ENCODE measurements at places on chromosomes 2 and 18. TPM values are rescaled to one million over a fixed set of nuclear protein-coding genes. Genes with fewer than 3 reads are reported as not detected.
A peak's percentile ranks its signal among the peaks of the same experiment; 100 is the strongest.

Gene SPHKAP
- not detected for total RNA-seq

GRCh38 chr2:197986977-197987376 is 182.6 kb downstream of the PLCL1 start:
- no peak for DNase-seq

Gene IL1RL1
- total RNA-seq = not detected

DNA sequence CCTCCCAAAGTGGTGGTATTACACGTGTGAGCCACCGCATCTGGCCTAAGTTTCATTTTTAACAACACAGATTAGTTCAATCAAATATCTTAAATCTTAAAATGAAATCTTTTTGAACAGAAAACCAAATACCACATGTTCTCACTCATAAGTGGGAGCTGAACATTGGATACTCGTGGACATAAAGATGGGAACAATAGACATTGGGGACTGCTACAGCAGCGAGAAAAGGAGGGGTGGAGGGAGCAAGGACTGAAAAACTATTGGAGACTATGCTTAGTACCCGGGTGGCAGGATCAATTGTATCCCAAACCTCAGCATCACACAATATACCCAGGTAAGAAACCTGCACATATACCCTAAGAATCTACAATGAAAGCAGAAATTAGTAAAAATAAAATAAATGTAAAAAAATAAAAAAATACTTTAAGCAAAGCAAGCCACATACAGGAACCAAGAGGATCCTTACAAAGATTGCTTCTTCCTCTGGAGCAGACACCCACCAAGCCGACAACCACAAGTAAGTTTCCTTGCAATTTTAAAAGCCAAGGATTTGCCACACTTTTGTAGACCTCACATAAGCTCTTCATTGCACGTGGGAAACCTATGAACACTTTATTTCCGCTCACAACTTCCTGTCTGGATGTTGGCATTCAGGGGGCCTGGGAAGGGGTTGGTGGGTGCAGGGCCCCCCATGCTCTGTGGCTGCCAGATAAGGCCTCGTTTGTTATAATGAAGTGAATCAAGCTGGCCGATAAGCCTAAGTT is 147.9 kb downstream of the MYCN start:
- no peak for DNase-seq

Gene PAIP2B
- total RNA-seq = 9.9 TPM

DNA sequence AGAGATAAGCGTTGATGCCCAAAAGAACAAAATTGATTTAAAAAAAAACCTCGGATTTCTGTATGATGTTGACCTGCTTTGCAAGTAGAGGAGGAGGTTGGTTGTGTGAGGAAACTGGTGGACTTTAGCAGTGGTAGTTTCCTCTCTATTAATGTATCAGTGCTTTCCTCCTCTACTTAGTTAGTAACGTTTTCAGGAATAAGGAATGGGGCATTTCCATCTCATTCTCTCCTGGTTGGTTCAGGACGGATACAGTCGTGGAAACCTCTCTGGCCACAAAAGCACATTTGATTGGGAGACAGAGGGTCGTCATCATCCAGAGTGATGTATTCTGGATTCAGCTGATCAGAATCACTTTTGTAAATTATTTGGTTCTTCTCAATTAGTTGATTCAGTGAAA is 1.5 kb downstream of the FHOD3 start:
- DNase-seq = no peak

Gene CDH2
- total RNA-seq = 0.81 TPM

Gene DOK1
- 5.5 TPM for total RNA-seq

DNA sequence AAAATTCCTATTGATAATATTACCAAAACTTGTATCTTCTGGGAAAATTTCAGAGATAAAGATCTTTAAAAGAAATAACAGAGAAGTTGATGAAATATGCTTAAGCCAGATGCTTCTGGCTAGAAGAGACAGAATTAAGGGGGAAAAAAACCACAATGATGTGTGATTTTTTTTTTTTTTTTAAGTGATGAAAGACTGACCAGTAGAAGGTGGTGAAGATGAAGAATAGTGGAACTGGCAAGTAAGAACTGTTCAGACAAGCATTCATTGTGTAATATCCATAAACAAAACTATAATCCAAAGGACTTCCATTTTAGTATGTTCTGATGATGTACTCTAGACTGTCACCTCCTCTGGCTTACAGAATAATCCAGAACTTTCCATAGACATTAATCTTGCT is 89.8 kb downstream of the INO80D start:
- no peak for DNase-seq

DNA sequence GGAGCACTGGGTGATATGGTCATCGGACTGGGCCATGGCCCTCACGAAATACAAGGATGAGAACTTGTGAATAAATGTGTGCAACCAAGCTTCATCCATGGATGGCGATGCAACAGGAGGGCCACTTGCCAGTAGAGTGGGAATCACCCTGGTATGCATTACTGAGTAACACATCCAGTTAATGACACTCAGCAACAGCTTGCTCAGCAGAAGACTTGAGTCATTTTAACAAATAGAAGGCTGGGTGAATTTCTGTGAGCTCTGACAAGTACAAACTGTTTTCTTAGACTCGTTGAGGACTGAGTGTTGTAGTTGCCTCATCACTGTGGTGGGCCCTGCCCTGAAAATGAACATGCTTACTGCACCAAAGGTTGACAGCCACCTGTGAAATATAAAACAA is 221.6 kb downstream of the NCKAP5 start:
- no peak for DNase-seq

Gene MC2R
- not detected for total RNA-seq

GRCh38 chr2:38650717-38651116 is 15.2 kb upstream of the GALM start:
- DNase-seq = no peak

DNA sequence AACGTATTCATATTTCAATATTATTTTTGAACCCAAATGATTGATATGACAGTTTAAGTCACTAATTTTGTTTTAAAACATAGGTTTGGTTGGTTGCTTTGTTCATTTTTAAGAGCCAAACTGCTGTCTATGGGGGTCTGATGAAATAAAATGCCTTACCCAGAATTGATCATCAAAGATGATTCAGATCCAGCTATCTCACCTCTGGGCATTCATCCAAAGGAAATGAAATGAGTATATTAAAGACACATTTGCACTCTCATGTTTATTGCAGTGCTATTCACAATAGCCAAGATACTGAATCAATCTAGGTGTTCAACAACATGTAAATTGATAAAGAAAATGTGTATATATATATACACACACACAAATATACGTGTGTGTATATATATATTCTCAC is 326.9 kb upstream of the GULP1 start:
- DNase-seq = no peak

- no peak for DNase-seq
These were observed 105.1 kb upstream of the STON1 start for GRCh38 chr2:48424866-48425265.

DNA sequence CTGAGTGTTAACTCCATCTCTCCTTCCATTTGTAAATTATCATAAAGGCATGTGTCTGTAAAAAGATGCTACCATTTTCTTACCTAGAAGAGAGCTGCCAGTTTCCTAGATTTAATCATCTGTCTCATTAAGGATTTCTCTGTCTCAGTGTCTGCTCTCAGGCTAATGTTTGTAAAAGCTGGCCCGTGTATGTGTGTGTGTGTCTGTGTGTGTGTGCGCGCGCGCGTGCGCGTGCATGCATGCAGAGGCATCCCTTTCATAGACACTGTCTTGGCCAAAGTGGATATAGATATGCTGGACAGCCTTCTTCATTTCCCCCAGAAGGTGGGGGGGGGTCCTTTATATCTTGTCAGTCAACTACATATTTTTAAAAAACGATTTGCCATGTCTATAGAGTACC is 18.9 kb downstream of the MGAT5 start:
- no peak for DNase-seq

GRCh38 chr18:28086670-28087552 is 90.0 kb downstream of the CDH2 start:
- no peak for DNase-seq

- DNase-seq = no peak
These were observed 205.7 kb downstream of the NBAS start for GRCh38 chr2:15355386-15355785.

GRCh38 chr2:126909781-126910180 is 11.1 kb downstream of the TEX51 start:
- DNase-seq = no peak

DNA sequence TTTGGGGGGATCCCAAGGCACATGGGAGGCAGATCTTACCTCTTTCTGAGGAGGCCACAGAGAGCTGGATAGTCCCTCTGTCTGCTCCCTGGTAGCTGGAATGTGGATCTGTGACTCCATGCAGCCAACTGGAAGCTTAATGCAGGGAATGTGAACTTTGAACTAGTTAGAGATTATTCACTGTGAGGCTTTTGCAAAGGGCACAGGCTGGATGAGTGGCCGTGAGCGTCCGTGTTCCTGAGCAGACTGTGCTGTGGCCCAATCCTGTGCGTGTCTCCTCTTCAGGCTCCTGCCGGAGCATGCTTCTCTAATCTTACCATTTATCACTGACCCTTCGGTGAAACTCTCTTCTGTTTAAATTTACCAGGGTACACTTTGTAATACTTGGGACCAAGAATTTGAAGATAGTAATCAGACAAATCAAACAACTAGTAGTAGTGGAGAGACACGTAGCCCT is 187.6 kb downstream of the PTPRM start:
- DNase-seq = peak; percentile 86

Gene LBX2
- 11.4 TPM for total RNA-seq

DNA sequence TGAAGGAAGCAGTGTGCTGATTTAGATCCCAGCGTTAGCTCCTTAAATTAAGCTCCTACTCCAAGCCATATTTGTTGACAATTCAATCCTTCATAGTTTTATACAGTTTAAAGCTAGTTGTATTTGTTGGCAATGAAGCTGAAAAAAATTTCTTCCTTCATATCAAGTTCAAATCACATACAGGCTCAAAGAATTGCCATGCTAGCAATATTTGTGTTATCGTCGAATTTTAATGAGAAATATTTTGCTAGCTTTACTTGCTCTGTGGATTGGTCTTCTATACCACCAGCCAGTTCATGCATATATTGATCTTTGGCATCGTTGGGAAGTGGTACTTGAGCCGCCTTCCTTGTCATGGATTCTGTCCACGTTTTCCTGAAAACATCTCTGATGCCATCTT is 204.6 kb upstream of the HDAC4 start:
- DNase-seq = no peak

DNA sequence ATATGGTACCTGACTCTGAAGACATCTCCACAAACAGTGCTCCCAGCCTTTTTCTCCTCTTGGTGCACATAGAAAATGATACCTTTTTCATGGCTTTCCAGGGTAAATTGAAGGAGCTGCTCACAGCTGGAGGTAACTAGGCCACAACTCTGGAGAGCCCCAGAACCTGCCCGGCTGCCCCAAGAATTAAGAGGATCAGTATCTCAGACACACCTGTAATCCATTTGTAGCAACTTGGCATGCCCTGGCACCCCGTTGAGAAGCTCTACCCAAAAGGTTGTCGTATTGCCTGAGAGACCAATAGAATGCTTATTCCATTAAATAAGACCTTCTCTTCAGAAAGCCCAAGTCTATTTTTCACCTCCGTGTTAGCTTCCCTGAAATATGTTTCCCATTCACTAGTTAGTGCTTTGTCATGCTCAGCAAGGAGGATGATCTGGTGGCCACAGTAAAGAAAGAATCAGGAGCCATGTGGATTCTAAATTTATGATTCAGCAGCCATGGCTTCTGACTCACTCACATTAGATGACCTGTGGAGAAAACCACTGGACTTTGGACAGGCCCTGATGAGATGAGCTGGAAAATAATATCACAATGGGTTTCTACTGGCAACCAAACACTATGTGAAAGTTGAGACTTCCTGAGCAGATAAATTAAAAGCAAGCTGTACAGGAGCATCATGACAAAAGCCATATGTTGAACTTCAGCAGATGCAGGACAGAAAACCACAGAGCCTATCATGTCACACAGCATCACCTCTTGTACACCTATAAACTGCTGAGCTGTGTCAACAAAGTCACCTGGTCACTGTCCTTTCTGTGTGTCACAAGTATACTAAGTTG is 253.3 kb upstream of the OSR1 start:
- peak; percentile 7 for DNase-seq

DNA sequence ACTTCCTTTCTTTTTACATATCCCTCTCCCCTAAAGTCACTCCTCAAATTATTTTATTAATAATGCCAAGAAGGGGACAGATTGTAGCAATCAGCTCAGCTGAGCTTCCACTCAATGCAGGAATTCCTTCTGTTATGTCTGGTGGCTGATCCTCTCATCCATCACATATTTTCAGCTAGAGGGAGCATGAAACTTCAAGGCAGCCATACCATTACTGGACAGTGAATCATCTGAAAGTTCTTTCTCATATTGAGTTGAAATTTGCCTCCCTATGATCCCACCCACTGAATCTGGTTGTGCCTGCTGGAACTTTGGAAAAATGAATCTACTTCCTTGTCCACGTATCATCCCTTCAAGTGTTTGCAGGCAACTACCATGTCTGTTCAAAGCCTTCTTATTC is 11.2 kb downstream of the ZNF385B start:
- DNase-seq = no peak

GRCh38 chr2:240512666-240513535 is 44.9 kb downstream of the ANKMY1 start:
- no peak for DNase-seq

DNA sequence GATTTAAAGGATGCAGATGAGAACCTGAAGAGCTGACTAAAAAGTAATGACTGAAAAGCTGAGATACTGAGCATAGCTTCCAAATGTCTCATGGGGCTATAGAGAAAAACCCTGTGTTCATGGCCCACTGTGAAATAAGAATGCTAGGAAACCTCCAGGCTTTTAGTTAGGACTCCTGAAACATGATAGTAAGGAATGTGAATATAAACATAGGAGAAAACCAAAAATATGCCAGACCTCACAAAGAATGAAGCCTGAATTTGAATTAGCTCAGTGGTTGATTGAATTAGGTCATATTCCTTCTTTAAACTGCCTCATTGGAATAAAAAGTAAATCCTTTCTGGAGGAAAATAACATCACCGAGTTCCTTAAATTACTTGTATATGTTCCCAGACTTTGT is 194.5 kb upstream of the NXPH2 start:
- no peak for DNase-seq

DNA sequence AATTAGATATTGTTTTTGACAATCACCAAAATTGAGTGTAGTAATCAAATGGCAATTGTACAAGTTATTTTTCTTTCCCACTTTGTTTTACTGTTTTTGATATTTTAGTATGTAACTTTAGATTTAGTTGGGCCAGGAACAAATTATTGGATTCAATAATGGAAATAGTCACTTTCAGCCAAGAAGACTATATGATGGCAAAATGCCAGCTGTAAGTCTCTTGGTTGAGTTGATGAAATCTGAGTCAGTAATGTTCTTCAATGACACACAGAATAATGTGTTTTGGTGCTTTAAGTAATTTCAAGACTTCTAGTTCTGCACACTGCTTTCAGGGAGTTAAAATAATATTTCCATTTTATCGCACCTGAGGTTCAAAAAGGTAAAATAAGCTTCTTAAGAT is 2022.0 kb upstream of the CELF4 start:
- no peak for DNase-seq

GRCh38 chr2:145692971-145693478 is 1173.1 kb upstream of the ZEB2 start:
- no peak for DNase-seq

- no peak for DNase-seq
These were observed 87.4 kb upstream of the CAPN13 start for GRCh38 chr2:30894498-30895119.
